HFFc6 (cell line): ENCODE measurements at places on chromosomes 2 and 18.

DNA sequence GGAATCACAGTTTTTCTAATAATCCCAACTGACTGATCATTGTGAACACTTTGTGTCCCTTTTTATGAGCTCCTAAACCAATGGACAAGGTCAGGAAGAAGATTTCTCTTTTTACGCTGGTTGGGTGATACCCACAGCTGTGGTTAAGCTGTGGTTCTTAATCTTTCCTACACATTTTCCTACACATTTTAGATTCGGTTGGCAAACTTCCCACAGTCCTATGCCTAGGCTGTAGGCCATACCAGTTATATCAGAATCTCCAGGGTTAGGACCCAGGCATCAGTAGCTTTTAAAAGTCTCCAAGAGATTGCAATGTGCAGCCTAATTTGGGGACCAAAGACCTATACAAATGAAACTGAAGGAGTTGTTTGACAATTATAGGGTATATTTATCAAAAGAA, 203.0 kb downstream of the SP3 start:
- no peak for DNase-seq

- DNase-seq: no peak
Observed at GRCh38 chr2:126672980-126673605, 17.1 kb downstream of the GYPC start.

- peak; percentile 48 for DNase-seq
Observed at GRCh38 chr2:233414777-233415570, 60.7 kb downstream of the DGKD start.

GRCh38 chr18:48897531-48897930, 53.2 kb downstream of the SMAD7 start:
- DNase-seq: no peak

DNA sequence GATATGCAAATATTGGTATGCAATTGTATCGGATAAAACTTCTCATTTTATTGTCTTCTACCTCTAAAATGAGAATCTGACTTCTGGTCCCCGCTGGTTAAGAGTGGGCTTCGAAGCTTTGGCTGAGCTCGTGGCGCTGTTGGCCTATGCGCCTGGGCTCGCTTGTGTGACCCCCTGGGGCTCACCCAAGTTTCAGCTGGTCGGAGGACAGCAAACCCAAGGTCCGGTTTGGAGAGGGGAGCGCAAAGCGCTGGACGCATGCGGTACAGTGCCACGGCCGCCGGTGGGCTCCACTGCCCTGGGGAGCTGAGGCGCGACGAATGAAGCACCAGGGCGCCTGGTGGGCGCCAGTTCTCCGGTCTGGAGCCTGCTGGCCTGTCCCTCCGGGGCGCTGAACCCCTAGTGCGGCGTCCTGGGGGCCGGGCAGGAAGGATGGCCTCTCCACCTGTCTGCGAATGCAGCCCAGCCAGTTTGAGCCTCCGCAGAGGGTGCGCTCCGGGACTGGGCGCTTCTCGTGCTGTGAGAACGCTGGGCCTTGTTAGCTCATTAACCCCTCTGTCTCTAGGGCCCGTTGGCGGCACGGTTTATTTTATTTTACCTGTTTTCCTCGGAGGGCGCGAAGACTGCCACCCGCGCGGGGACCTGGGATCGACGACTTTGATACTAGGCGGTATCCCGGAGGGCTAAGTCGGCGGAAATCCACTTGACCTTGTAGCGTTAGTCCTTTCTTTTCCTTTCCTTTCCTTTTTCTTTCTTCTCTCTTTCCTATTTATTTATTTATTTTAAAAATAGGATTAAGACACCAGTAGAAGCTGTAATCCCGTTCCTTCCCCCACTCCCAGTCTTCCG, 10.4 kb downstream of the MEIS1 start:
- DNase-seq: no peak

- peak; percentile 88 for DNase-seq
Observed at GRCh38 chr2:15359716-15360531, 201.2 kb downstream of the NBAS start.

DNA sequence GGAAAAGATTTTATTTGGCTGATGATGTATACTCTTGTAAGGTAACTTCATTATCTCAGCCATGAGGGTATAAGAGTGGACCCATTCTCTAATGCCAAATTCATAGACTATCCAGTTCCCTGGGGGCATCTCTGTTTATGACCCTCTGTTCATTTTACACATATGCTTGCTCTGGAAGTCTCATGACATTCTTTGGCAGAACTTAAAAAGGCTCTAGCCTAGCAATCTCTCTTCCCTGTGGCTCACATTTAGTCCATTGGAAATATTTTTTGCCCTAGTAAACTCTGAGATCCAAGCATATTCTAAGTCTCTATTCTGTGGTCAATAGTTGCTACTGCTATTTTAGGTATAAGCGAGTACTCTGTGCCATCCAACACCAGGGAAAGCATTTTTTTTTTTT, 1201.8 kb upstream of the ZEB2 start:
- DNase-seq: no peak

DNA sequence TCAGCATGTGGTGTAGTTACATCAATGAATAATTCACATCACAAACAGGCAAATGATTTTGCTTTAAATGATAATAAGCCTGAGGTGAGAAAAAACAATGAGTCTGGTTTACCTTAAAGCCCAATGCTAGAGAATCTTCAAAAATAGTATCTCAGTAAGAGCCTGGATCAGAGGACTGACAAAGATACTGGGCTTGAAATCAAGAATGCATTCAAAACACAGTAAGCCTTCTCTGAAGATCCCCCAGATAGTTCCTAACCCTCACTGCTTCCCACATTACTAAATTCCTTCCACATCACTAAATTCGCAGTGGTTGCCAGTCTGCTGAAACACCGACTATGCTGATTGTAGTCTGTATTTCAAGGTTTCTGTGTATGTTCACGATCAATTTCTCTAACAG, 514.9 kb downstream of the SUCLG1 start:
- no peak for DNase-seq

DNA sequence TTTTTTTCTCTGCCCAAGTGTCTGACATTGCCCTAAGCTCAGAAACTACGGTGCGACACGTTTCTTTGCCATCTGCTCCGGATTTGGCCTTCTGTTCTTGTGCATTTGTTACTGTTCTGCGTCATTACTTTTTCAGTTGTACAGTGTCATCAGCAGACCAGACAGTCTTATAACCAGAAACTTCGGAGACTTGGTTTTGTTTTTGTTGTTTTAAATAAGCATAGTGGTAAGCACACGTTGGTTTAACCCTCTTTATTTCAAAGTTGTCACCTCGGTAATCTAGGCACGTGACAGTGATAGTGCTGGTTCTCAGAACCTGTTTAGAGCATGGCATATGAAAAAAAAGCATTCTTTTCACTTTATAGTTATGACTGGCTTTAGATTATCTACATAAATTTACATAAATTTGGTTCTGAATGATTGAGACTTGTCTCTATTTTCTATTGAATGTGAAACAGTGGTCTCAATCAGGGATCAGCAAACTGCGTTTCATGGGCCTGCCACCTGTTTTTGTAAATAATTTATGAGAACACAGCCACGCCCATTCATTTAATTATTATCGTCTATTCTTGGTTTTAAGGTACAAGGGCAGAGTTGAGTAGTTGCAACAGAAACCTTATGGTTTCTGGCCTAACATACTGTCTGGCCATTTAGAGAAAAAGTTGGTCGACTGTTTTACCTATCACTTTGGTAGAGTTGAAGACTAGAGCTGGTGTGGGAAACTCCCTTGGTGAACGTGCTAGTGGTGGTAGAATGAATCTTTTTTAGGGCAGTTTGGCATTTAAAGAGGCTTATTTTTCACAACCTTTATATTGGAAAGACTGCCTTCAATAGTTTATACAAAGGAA, 106.5 kb downstream of the ZNF532 start:
- no peak for DNase-seq
